ENCODE measurements at places on chromosomes 11 and 22.

- DNase-seq: no peak
Observed at GRCh38 chr22:48761546-48761945, 1066.1 kb downstream of the BRD1 start.

DNA sequence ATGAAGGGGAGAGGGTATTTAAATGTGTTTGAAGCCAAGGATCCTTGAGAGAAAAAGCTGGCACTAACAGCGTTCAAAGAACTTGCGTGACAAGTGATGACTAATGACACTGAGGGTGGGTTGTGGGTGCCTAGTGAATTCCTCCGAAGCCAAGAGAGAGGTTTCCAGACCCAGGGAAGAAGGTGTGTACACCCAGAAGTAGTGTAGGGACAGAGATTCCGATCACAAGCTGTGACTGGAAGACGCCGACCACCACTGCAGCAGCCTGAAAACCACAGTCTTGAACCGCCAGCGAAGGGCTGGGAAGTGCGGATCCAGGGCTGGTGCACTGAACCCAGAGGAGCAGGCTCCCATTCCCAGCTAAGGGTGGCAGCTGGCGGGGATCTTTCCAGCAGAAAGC is 9.5 kb downstream of the PPARA start:
- DNase-seq: no peak

DNA sequence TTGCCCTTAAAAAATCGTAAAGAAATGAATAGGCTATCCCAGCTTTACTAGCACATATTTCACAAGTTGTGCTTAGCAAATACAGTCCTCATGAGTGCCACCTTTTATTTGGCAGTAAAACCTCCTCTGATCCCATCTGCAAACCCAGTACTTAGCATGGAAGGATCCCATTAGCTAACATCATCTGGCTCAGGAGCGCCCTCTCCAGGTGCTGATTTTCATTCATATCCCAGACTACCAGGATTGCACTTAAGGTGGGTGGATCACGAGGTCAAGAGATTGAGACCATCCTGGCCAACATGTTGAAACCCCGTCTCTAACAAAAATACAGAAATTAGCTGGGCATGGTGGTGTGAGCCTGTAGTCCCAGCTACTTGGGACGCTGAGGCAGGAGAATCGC is 76.1 kb upstream of the PAX6 start:
- DNase-seq: no peak

- no peak for DNase-seq
Observed at GRCh38 chr11:3046641-3047040, 10.6 kb downstream of the CARS1 start.
